Thyroid gland (tissue), 4 donors: ENCODE measurements at places on chromosomes 13 and 19. TPM values are rescaled to one million over a fixed set of nuclear protein-coding genes. Genes with fewer than 3 reads are reported as not detected.

DNA sequence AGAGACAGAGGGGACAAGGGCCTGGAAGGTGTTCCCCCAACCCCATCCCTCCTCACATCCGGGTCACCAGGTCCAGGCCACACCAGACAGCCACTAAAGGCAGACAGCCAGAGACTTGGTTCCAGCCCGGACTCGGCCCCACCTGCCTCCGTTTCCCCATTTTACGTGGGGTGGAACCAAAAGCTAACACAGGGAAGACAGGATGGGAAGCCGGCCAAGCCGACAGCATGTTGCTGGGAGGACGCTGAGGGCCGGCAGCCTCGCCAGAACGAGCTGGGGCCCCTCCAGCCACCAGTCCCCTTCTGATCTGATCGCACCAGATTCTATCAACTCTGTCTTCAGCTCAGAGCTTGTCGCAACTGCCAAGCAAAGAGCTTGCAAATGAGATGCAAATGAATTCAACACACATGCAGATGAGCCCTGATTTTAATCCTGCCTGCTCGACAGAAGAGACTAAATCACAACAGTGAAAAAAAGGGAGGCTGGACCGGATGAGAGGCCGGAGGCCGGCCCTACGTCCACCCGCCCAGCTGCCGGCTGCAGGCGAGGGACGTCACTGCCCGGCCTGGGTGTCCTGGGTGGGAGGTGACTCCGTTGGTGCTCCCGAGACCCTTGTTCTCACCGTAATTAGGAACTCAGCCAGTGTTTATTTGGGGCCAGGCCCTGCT lies 17.5 kb upstream of the SHC2 start:
- no peak for DNase-seq

GRCh38 chr19:8580710-8581281 lies 3.6 kb upstream of the MYO1F start:
- DNase-seq: peak; percentile 72

- DNase-seq: peak; percentile 77
These were observed 9.9 kb downstream of the RANBP3 start for GRCh38 chr19:5967994-5968430.

DNA sequence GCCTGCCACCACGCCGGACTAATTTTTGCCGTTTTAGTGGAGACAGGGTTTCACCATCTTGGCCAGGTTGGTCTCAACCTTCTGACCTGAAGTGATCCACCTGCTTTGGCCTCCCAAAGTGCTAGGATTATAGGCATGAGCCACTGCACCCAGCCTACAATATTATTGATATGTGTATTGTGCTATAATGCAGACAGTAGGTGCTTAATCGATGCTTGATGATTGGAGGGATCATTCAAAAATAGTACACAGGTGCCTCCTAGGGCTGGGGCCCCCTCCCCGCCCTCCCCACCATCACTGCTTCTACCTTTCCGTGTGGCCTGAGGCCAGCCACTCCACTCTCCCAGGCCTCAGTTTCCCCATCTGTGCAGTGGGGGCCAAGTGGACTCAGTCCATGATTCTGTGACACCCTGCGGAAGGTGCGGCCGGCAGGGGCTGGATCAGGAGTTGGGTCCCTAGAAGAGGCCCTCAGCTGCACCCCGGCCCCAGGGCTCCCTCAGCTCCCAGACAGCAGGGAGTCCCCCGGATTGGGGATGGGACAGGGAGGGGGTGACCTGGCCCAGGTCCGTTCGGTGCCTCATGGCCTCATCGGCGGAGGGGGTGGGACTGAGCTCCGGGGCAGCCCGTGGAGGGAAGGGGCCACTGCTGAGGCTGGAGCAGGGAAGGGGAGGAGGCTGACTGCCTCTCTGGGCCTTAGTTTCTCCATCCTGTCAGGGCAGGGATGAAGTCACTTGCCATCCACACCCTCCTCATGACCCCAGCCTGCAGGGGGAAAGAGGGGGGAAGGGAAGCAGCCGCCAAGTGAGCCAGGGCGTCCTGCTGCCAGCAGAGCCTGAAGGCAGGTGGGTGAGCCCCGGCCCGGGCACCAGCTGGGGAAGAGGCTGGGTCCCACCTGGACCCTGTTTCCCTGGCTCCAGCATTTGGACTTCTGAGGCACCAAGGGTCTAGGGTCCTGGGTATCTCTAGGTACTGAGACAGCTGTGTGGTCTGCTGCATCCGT lies 1.2 kb downstream of the ADAMTSL5 start:
- DNase-seq: no peak

DNA sequence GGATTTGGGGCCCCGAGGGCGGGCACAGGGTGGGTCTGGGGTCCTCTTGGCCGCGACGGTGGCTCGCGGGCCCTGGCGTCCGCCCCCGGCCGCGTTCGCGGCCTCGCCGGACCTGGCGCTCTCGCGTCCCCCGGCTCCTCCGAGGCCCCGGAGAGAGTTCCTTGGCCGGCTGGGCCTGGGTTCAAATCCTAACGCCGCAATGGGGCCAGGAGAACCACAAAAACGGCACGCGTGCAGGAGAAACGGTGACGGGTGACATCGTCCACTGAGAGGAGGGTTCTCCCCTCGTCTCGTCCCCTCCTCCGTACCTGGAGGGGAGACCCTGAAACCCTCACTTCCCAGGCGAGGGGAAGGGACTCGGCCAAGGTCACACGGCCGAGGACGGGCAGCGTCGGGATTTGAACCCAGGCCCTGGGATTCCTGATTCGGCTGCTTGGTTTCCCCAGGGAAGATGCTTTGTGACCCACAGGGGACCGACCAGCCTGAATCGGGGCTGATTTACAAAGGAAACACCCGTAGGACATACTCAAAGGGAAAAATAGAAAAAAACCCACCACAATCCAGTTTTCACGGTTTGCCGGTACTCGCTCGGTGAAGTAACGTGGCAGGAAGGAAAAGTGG lies 624 bp downstream of the SAFB start:
- DNase-seq: peak; percentile 11

DNA sequence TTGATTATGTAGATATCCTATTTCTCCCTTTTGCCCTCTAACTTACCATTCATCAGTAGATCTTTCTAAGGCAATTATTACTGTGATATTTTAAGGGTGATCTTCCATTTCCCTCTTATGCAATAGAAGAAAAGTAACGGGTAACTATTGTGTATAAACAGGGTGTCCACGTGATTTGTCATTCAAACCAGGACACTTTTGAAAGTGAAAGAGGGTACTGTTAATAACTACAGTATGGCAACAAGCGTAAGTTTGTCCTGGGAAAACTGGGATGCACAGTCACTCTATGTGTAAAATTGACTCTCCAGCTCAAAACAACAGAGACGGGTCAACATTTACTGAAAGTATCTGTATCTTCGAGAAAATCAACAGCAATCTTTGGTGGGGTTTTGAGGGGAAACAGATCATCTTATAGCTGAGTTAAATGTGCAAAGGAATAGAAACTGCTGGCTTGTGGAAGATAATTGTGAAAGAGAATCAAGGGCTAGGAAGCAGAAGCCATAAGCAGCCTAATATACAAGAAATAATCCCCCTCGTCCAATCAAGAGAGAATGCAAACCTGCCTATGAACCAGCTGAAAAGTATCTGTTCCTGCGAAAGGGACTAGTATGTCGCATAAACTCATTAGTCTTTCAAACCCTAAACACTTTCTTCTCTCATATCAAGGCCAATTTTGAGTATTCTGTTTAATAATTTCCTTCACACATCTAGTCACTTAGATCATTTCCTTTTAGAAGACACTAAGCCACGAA lies 126.7 kb downstream of the FOXO1 start:
- no peak for DNase-seq

DNA sequence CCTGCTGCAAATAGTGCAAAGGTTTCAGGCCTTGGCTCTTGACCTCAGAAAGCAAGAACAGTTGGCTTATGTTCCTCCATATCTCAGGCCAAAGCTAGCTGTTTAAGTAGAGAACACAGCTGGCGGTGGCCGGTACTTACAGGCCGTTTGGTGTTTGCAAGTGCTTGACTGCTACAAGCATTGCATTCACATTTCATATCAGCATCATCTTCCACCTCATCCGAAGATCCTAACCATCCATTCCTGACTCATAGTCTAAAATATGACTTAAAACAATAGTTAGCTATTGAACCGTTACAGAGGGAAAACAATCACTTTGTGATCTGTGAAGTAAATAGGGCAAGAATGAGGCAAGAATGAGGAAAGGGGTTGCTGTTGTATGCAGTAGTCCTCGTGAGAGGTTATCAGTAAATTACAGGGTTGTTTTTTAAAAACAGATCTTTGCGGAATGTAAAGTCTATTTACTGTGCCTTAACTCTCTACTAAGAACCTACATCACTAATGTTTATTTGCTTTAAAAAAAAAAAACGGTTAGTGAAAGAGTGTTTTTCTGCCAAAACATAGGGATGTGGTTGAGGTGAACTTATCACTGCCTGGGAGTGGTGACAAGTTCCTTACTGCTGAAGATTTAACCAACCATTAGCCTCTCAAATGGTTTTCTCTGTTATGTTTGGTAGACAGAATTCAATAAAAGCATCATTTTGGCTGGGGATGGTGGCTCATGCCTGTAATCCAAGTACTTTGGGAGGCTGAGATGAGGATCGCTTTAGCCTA lies 21.6 kb upstream of the WDR88 start:
- DNase-seq: no peak

- DNase-seq: no peak
These were observed 40.5 kb downstream of the TSHZ3 start for GRCh38 chr19:31308781-31309180.

DNA sequence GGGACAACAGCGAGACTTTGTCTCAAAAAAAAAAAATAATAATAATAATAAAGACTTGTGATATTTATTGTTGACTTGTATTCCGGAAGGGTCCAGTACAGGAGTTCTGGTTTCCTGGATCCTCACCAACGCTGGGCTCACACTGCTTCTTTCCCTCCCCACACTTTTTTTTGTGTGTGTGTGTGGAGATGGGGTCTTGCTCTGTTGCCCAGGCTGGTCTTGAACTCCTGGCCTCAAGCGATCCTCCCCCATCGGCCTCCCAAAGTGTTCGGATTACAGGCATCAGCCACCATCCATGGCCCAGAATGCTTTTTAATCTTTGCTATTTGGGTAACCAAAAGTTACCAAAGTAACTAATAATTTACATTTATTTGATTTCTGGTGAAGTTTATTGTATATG lies 39.1 kb downstream of the SIPA1L3 start:
- DNase-seq: no peak

- DNase-seq: no peak
These were observed 684.1 kb downstream of the DIAPH3 start for GRCh38 chr13:59479629-59480028.

DNA sequence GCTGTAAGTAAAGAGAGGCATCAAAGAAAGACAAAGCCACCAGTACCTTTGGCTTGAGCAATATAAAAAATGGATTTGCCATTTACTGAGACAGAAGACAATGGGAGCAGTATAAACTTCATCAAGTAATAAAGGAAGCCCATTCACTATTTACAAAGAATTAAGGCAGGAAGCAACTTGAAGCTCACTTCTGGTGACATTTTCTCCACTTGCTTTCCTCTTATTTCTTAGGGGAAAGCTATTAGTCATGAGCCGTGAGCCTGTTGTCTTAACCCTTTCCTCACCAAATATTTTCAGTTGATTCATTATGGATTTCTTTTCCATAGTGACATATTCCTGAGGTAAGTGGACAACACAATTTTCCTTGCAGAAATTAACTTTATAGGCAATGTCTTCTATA lies 156.8 kb downstream of the DNAJC3 start:
- no peak for DNase-seq

- DNase-seq: no peak
These were observed 696 bp downstream of the NUP58 start for GRCh38 chr13:25302121-25302520.

GRCh38 chr13:106373304-106373988 lies 162.0 kb downstream of the EFNB2 start:
- no peak for DNase-seq

DNA sequence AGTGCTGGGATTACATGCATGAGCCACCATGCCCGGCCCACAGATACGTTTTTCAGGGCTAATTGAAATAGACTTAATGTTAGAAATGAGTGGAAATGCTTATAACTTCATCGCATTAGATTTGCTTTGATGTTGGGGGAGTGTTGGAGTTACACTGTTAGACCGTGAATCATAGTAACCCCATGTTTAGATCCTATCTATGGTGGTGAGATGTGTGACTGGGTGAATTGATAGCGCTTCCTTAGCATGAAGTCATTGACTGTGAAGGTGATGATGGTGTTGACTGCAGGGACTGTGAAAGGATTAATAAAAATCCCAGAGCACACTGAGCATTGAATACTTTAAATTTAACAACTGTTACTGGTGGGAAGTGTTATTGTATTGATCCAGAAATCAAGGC lies 1.7 kb downstream of the ZNF264 start:
- DNase-seq: no peak

- peak; percentile 59 for DNase-seq
These were observed 7.0 kb upstream of the REXO1 start for GRCh38 chr19:1855040-1855827.

DNA sequence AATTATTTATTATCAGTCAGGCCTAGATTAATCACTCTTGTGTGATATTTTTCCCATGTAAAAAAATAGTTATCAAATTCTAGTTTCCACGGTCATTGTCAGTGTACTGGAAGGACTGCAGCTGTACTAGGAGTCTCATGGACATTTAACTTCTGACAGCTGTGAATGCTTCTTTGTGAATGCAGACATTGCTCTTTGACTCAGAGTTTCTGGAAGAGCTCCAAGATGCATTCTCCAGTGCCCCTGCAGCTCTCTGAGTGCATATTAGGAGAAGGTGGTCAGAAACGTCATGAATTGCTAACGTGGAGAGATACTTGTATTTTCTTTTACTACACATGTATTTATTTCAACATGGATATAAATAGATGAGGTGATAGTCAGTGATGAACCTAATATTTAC lies 9.7 kb upstream of the SLITRK5 start:
- DNase-seq: no peak

GRCh38 chr19:6362351-6362801 lies 1.0 kb downstream of the CLPP start:
- DNase-seq: no peak

DNA sequence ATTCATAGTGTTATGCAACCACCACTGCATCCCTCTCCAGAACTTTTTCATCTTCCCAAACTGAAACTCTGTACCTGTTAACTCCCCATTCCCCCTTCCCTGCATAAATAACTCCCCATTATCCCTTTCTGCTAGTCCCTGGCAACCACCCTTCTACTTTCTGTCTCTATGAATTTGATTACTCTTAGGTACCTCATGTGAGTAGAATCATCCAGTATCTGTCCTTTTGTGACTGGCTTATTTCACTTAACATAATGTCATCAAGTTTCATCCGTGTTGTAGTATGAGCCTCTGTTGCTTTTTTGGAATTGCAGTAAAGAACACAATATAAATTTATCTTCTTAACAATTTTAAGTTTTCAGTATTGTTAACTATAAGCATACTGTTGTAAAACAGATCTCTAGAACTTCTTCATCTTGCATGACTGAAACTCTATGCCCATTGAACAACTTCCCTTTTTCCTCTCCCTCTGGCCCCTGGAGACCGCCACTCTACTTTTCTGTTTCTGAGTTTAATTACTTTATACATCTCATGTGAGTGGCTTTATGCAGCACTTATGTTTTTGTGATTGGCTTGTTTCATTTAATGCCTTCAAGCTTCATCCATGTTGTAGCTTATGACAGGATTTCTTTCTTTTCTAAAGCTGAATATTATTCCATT lies 87.3 kb upstream of the ABCC4 start:
- no peak for DNase-seq

The FBXO27 gene
- 1.9 TPM for total RNA-seq

The ATP4A gene
- 0.33 TPM for total RNA-seq

The NLRP5 gene
- total RNA-seq: not detected

The ERVK3-1 gene
- 87.2 TPM for total RNA-seq

The ATP5F1D gene
- 182 TPM for total RNA-seq

The CAB39L gene
- total RNA-seq: 29.8 TPM

The SPTBN4 gene
- total RNA-seq: 0.78 TPM

The MBD3L3 gene
- total RNA-seq: not detected

The ZNF569 gene
- 8.6 TPM for total RNA-seq

The CGB8 gene
- not detected for total RNA-seq

The FGF9 gene
- total RNA-seq: 0.11 TPM

The ZNF20 gene
- 7.5 TPM for total RNA-seq
